ENCODE measurements at places on chromosomes 7 and 10.

- no peak for DNase-seq
Observed at GRCh38 chr7:30524545-30524944, 19.9 kb upstream of the GGCT start.

- no peak for DNase-seq
Observed at GRCh38 chr10:63208986-63209385, 75.9 kb downstream of the NRBF2 start.

DNA sequence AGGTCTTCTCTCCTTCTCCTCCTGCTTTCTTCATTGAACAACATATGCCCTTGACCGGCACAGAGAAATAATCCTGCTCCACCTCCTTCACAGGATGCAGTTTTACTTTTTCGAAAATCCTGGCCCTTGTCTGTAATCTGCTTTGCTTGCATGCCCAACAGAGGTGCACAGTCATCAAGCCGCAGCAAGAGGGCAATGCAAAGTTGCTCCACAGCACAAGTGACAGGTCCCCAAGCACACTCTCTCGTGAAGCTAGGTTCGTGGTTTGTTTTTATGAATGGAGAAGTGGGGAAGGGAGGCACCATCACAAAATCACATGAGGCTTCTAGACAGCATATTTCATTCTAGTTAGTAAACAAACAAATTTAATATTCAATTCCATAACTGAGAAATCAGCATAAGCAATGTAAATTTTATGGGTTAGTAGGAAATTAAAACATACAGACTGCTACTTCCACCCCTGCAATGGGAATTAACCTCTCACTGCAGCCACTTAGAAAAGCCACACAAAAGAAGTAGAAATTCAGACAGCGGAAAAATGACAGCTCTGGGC, 178.8 kb downstream of the TPK1 start:
- no peak for DNase-seq

GRCh38 chr10:35210961-35211360, 84.3 kb downstream of the CREM start:
- no peak for DNase-seq
